ENCODE measurements at places on chromosomes 5 and 9.

DNA sequence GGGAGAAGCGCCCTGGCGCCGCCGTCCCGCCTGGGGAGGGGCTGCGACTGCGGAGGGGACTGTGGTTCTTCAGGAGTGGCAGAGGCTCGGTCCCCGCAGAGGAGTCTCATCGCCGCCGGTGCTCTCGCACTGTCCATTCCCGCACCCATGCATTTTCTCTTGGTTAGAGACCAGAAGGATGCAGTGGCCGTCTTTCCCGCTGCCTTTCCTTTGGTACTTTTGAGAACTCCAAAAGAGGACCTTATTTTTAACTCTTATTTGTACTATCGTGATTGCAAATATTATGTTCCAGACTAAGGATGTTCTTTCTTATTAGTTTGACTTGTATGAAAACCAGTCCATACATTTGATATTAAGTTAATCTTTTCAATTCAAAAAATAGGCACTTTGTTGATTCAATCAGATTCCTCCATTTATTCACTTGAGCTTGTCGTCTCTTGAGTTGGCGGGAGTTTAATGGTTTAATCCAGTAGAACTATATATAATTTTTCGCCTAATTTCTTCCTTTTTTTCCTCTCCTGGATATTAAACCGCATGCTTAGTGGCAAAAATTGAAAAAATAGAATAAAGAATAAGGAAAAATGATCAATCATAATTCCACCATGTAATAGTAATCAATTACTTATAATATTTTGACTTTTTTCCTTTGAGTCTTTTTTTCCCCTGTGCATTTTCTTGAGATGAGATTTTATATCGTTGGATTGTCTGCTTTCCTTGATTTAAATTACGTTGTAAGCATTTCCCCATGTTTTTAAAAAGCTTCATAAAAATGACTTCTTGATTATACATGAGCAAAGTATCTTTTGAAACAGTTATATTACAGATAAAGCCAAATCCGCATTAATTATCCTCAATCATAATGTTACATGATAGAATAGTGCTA, 861 bp downstream of the ZFYVE16 start:
- DNase-seq: no peak

- DNase-seq: no peak
Measured at GRCh38 chr9:95981761-95982390, 106.4 kb downstream of the ERCC6L2 start.

- no peak for DNase-seq
Measured at GRCh38 chr9:9846557-9846956, 766.2 kb downstream of the PTPRD start.

DNA sequence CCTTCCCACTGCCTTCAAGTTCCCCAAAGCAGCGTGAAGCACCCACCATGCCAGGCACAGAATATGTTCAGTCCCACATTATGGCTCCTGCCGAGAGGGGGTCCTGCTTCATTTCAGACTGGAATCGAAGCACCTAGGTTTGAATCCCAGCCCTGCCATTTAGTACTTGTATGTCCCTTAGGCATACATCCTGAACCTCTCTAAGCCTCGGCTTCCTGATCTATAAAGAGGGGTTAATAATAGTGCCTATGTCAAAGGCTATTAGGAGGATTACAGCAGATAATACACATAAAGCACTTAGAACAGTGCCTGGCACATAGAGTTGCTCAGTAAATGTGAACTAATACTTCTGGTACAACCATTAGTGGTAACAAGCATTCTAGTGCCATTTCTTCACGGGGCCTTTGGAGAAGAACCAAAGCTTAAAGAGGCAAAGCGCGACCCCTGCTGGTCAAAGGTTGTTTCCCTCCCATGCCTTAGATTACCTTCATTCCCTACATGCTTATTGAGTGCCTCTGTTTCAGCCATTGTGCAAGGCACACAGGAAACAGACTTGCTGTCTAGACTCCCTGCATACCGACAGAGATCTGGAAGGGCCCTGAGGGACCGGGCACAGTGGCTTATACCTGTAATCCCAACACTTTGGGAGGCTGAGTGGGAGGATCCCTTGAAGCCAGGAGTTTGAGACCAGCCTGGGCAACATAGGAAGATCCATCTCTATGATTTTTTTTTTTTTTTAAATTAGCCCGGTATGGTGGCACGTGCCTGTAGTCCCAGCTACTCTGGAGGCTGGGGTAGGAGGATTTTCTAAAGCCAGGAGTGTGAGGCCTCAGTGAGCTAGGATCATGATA, 98.3 kb downstream of the PPARGC1B start:
- peak; percentile 64 for DNase-seq

- DNase-seq: no peak
Measured at GRCh38 chr5:82332886-82333615, 54.9 kb upstream of the RPS23 start.

DNA sequence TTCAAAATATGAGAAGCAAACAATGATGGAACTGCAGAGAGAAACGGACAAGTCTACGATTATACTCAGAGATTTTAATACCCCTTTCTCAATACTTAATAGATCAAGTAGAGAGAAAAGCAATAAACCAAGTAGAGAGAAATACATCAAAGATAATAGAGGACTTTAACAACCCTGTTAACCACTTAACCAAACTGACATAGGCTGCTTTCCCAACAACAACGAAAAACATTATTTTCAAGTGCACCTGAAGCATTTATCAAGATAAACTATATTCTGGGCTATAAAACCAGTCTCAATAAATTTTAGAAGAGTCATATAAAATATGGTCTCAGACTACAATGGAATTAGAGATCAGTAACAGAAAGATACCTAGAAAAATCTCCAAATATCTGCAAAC, 67.4 kb downstream of the GNAQ start:
- no peak for DNase-seq

DNA sequence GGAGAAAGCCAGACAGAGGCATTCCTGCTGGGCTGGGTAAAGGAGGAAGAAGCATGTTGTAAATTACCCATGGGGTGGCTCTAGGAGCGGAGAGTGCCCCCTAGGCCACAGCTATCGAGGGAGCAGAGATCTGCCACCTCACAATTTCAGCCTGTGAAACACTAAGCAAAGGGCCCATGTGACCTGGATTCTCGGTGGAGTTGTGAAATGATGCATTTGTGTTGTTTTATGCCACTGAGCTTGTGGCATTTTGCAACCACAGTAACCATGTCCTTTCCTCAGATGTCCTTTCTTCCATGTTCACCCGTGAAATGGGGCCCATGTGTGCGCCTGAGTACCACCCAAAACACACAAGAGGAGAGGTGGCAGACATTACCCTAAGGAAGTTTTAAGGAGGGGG, 159.3 kb downstream of the SYK start:
- no peak for DNase-seq

GRCh38 chr5:1729641-1730486, 69.8 kb downstream of the MRPL36 start:
- DNase-seq: no peak

DNA sequence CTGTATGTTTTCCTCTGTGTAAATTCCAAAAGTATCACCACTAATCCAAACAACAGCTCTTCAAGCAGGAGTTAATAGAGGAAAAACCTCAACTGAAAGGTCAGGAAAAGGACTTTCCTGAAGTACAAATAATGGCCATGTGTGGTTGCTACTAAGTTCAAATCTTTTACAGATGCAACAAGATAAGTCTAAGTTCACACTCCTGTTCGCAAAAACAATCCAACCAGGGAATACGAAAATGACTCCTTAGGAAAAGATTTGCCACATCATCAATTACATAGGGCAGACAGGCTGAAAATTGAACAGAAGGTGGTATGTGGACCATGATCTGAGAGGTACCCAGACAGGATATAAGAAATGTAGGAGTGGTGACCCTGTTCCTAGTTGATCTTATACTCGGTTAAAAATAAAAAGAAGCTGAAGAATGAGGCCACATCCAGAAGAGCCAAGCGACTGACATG, 210.2 kb downstream of the TSSK1B start:
- no peak for DNase-seq

All from stimulated activated CD8-positive, alpha-beta memory T cell treated with anti-CD3 and anti-CD28 coated beads, Interleukin-7, amount 100 ng/mL, for 1 hour (primary cell).